Colonic mucosa (tissue), 4 donors: ENCODE measurements at places on chromosomes 1 and 21.

DNA sequence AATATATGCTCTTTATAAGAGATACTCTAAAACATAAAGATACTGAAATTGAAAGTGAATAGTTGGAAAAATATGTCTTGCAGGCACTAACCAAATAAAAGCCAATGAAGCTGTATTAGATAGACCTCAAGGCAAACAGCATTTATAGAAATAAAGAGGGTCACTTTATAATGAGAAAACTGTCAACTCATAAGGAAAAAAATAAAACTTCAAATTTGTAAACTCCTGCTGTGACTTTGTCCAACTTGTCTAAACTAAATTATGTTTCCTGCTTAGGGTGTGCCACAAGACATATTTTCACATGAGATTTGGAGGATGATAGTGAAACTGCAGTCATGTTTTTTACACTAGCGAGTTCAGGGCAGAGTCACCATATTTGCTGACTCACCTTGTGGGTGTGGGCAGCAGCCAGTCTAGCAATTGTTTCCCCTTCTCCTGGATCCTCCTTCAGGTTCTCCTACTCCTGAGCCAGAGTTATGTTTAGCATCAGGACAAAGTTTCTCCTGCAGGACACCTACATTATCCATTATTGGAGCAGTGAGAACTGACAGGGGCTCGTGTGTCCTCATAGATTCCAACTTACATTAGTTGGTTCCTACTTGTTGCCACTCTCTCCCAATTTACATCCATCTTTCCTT lies 43.8 kb downstream of the CD53 start:
- DNase-seq, result no peak

DNA sequence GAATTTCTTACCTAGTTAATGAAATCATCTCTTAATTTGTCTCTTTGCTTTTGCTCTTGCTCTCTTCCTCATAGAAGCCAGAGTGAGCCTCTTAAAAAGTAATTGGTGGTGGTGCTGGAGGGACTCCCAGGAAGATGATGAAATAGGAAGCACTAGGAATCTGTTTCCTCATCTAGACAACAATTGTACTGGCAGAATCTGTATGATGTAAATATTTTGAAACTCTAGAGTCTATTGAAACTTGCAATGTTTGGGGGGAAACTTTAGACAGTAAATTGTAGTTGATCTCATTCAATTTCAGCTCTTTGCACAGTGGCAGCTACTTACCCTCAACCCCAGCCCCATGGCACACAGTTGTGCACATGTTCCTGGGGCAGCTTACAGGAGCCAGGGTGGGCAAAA lies 10.6 kb downstream of the RGSL1 start:
- DNase-seq, result no peak

DNA sequence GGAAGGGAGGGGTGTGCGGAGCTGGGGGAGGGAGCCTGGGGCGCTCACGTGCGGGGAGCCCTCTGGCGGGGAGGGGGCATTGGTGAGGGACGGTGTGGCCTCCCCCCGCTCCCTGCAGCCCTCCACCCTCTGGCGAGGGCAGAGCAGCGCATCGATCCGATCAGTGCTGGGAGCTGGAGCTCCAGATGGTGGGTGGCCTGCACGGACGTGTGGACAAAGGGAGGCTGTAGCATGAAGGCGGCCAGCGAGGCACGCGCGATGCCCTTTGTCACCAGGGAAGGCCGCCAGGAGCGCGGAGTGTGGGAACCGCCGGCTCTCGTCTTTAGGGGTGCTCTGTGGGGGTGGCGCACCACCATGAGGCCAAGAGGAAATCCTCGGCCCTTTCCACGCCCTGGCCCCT lies 5.4 kb upstream of the HES5 start:
- no peak for DNase-seq

DNA sequence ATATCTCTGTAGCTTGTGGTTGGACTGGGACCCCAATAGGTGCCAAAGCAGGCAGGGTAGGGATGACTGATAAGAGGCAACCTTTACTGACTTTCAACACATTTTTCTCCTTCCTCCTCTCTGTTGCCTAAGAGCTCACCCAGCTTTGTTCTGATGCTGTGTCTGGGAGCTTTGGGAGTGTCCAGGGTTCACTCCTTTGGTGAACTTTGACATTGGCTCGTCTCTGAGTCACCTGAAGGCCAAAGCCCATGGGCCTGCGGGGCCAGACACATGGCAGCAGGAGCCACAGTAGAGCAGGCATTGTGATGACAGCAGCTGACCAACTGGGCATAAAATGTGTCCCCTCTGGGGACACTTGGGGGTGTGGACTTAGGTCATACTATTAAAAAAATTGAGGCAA lies 99.5 kb upstream of the ZNF644 start:
- DNase-seq, result no peak

GRCh38 chr1:182600036-182600713 lies 4.0 kb downstream of the RGS16 start:
- no peak for DNase-seq

GRCh38 chr1:30966690-30967369 lies 58.3 kb upstream of the SDC3 start:
- no peak for DNase-seq
